Psoas muscle (tissue), 8 donors: ENCODE measurements at places on chromosomes 4 and X. TPM values are rescaled to one million over a fixed set of nuclear protein-coding genes. Genes with fewer than 3 reads are reported as not detected.
A peak's percentile ranks its signal among the peaks of the same experiment; 100 is the strongest.

The TLR10 gene
- polyA plus RNA-seq, result 0.01 TPM

DNA sequence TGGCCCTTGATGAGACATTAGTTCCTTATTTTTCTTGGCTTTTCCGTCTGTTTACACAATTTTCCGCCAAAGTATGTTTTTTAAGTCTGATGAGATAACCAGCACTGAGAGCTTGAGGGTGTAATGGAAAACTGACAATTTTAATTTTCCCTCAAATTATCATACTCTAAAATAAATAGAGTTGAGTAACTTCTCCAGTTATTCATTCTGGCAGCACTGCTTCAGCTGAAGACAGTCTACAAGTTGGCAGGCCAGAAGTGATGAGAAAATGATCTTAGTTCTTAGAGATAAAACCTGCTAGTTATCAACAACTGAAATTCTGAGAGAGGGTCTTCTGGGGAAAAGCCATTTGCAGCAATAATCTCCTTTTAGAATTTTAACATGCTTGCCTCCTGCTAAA, 241.6 kb upstream of the TET2 start:
- DNase-seq, result no peak

- DNase-seq, result no peak
Measured at GRCh38 chr4:20778896-20779295, 78.6 kb downstream of the PACRGL start.

DNA sequence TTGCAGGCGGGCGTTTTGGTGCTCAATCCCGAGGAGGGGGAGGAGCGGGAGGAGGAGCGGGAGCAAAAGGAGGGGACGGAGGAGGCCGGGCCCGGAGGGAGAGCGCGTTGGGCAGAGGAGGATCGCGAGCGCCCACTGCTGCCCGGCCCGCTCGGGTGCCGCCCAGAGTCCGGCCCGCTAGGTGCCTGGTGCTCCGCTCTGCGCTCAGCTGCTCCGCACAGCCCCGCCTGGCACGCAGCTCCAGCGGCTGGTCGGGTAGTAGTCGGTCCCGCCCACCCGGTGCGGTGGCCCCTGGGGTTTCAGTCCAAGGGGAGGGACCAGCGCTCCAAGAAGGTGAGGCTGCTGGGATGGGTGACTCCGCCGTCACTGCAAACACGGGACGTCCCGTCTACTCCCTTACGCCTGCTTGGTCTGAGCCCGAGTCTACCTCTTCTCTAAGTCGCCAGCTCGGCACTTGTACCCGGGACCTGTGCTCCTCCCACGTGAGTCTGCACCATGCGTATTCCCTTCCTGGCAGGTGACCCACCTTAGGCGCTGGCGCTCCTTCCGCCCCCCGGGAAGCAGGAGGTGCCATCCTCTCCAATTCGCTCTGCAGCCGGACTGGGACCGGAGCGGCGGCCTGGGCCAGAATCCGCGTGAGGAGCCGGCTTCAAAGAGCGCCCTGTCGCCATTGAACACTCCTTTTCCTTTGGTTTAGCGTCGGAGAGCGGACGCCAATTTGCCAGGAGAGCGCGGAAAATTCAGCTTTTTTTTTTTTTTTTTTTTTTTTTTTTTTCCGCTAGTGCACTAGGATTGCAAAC, 405 bp upstream of the HS3ST1 start:
- peak; percentile 83 for DNase-seq

The TCEAL2 gene
- 0.30 TPM for polyA plus RNA-seq

The HSFX2 gene
- 0.47 TPM for polyA plus RNA-seq

- no peak for DNase-seq
Measured at GRCh38 chrX:40471965-40472648, 108.7 kb upstream of the ATP6AP2 start.

DNA sequence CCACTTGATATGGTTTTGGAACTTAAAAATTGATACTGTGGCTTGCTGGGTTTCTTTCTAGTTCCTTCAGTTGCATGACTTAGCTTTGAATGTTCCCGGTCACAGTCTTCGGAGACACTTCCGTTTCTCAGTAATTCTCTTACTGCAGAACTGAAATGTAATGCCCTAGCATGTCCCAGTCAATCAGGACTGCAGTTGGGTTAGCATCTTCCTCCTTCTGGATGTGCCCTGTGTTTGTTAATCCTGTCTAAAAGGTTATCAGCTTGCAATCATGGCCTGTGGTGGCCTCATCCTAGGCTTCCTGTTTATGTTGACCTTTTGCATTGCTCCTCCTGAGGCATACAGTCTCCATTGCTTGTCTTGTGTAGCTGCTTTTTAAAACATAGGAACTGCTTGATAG, 275.9 kb downstream of the ARHGAP10 start:
- DNase-seq, result no peak

The MAOA gene
- 20.5 TPM for polyA plus RNA-seq

DNA sequence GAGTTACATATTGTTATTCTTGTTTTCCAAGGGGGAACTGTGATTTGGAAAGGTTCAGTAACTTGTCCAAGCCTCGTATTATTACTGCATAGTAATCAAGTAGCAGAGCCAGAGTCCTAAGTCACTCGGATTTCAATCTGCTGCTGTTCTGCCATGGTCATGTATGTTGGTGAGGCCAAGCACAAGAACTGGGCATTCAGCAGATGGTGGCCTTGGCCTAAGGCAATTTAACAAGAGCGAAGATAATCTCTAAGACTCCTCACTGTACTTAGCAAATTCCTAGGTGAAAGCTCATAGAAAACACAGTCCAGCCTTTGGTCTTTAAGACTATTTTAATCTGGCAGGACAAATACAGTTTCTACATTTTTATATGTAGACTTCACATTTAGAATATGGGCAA, 64.8 kb downstream of the NDST3 start:
- DNase-seq, result no peak

- no peak for DNase-seq
Measured at GRCh38 chr4:21202959-21203358, 502.7 kb downstream of the PACRGL start.

The WNK3 gene
- polyA plus RNA-seq, result 0.09 TPM

- DNase-seq, result no peak
Measured at GRCh38 chrX:18016941-18017340, 155.8 kb upstream of the RAI2 start.

GRCh38 chr4:160872491-160872890, 1291.3 kb downstream of the FSTL5 start:
- no peak for DNase-seq
